ENCODE measurements at places on chromosomes 5 and 9.
A peak's percentile ranks its signal among the peaks of the same experiment; 100 is the strongest.

DNA sequence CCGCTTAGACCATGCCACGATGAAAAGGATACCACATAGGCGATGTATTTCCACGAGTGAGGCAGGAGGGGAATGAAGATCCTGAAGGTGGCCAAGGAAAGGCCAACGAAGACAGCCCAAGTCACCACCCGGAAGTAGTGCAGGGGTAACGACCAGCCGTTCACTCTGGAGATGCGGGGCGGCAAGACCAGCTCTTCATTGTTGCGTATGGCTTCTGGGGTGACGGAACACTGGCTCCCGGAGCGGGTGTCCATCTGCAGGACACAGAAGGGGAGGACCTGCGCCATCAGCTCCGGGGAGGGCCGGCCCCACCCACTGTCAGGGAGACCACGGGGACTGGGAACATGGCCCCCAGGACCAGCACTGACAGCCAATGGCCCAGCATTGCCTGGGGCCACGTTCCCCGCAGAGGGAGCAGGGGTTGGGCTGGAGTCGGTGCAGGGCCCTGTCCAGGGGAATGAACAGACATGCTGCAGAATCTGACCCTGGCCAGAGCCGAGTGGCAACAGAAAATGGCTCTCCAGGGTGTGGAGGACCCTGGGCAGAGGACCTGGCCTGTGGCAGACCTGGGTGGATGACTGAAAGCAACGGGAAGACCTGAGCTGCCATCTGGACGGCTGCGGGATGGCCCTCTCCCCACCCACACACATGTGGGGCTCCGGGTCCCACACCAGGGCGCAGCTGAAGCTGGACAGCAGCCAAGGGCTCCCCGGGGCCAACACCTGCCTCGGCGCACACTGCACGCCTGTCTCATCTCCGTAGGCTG, 17.7 kb downstream of the ZDHHC11B start:
- no peak for DNase-seq

- DNase-seq, result no peak
Observed at GRCh38 chr9:90825586-90825985, 24.0 kb downstream of the SYK start.

DNA sequence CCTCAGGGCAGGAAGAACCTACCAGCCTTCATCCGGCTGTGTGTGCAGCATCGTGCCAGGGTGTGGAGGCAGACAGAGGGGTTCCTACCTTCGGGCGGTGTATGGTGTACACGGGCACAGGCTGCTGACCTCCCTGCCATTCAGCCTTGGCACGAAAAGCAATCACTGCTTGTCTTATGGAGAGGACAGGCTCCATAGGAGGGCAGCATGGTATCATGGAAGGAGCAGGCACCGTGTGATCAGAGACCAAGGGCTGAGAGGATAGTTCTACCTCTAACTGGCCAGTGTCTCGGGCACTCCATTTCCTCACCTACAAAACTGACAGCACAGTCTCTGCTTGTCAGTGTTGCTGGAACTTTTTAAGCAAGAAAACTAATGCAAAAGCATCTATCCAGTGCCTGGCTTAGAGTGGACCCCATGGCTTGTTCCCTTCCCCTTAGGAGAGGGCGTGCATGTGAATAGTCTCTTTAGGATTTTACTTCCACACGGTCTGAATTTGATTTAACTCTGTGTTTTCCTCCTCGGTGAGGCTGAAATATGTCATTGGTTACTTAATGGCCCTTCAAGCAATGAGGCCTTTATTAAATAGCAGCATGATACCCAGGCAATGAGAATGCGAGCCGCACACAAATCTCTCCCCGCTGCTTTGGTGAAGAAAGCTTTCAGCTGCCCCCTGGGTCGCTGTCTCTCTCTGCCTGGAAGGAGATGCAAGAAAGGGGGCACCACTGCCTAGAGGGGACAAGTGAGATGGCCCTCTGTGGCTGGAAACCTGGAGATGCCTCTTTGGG, 22.2 kb downstream of the TTLL11 start:
- no peak for DNase-seq

- no peak for DNase-seq
Observed at GRCh38 chr5:13648822-13649221, 295.7 kb downstream of the DNAH5 start.

DNA sequence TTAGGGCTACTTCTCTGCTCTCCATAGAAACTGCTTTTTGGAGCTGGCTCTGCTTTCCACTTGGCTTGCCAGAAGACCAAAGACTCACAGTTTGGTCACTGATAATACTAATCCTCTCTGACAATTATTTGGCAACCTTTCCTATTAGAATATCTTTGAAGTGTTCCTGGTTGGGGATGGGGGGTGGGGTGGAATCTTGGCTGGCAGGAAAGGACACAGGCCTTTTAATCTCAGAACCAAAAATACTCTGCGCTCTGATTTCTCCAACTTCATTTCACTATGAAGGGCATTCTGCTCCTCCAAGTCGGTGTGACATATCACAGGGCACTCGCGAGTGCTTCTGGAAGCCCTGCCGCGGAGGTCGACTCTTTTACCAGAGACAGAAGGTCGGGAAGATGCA, 1329.0 kb upstream of the WWC1 start:
- no peak for DNase-seq

DNA sequence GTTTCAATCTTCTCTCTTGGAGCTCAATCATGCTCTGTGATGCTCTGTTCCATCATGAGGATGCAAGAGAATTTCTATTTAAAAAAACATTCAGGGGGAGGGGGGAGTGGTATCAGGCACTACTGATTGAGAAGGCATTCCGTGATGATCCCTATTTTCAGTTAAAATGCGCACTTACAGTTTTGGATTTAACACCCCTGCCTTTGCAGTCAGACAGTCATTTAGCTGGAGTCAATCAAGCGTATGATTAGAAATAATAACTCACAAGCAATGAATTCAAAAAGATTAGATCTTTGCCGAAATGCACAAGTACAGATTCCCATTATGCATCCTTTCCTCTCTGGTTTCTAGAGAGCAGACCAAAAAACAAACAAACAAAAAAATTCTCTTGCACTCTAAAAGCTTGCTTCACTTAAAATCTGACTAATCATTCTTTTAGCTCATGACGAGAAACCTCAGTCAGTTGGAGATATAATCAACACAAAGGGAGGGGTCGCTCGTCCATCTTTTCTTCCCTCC, 55.4 kb downstream of the EFNA5 start:
- DNase-seq, result no peak

DNA sequence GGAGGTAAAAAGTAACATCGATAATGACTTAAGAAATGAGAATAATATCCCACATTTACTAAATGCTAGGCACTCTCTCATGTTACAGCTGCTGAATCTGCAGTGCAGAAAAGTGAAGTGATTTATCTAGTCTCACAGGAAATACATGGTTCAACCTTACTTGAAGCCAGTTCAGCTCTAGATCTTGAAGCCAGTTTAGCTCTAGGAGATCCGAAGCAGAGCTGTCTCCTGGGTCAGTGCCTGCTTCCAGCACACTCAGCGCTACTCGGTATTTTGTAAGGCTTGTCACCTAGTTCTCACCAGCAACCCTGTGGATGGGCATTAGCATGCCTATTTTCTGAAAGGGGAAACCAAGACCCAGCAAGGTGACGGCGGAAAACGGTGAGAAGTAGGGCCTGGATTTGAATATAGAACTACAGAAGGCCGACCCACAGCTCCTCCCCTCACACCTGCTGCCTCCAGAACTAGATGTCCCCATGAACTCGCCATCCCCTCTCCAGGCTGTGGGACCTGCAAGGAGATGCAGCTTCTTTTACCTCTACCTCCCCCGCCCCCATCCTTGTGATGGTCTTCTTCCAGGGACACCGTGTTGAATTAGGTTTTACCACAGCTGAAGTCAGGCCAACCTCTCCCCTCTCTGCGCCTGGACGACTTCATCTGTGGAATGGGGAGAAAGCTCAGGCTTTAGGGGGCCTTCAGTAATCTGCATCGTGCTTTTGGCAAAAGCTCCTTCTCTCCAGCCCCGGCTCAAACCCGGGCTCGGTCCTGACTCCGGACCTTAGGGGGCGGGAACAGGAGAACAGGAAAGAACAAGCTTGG, 4.4 kb upstream of the MSX2 start:
- DNase-seq, result no peak

DNA sequence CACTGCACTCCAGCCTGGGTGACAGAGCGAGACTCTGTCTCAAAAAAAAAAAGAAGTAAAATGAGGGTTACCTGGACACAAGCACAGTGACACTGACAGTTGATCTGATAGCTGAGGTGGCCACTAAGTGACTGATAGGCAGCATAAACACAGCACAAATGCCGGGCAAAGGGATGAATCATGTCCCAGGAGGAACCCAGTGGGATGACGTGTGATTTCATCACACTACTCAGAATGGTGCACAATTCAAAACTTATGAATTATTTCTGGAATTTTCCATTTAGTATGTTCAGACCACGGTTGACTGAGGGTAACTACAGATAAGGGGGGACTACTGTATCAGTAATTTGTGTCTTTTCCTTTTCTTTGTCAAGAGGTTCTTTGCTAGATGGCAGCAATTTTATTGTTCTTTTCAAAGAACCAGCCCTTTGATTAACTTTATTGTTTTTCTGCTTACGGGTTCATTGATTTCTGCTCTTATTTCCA, 34.3 kb upstream of the RNF130 start:
- no peak for DNase-seq

DNA sequence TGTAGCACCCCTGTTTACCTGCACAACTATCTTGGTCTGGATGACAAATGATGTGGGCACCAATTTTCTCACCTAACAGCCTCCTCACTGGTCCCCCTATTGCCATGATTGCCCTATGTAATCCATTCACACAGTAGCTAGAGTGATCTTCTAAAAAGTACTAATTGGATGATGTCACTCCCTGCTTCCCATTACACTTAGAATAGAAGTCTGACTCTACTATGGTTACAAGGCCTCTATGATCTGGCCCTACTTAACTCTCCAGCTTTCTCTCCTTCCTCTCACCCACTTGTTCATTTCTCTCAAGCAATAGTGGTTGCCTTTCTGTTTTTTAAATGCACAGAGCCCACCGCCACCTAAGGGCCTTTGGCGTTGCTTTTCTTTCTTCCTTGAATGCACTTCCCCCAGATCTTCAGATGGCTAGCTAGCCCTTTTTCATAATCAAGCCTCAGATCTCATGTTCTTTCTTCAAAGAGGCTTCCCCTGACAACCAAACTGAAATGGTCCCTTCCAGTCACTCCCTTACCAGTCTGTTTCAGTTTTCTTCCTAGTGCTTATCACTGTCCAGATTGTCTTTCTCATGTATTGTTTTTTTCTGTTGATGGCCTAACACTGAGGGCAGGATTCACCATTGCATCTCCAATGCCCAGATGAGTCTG, 8.7 kb downstream of the IGIP start:
- DNase-seq, result no peak

DNA sequence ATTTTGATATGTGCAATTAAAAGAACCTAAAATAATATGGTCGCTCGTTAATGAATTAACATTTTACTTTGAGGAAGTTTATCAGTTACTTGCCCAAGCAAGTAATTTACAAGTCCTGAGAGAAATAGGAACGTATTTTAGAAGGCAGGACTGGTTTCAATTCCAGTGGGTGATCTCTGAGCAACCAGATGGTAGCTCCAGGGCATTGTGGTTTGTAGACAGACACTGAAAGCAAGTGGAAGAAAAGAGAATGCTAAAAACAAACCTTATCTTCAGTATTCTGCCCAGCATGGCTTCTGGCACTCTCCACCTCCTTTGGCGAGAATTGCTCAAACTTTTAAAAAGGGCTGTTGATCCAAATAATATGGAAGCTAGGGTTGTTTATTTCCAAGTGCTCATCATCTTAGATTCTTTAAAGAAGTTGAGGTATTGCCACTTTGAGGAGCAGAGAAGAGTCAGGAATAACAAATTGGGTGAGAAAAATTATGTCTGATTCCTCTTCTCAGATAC, 31.8 kb upstream of the ERAP2 start:
- no peak for DNase-seq

GRCh38 chr9:131503626-131504465, 1.1 kb downstream of the POMT1 start:
- peak; percentile 77 for DNase-seq

- DNase-seq, result no peak
Observed at GRCh38 chr9:19216466-19216865, 14.0 kb upstream of the DENND4C start.

DNA sequence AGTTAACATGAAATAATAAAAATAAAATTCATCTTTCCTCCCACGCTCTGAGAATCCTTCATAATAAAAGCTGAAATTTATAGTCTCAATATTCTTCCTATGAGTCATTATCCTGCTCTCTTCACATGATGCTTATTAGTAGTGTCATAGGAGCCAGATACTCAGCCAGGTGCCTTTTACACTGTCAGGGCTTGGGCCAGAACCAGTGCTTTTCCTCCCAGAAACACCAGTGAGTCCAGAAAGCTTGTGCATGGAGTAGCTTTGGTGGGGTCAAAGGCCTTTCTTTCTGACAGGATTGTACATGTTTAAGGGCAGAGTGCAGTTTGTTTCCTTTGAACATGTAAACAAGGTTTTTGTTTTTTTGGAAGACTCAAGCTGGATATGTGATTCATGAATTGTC, 6.8 kb downstream of the LSM11 start:
- DNase-seq, result no peak

DNA sequence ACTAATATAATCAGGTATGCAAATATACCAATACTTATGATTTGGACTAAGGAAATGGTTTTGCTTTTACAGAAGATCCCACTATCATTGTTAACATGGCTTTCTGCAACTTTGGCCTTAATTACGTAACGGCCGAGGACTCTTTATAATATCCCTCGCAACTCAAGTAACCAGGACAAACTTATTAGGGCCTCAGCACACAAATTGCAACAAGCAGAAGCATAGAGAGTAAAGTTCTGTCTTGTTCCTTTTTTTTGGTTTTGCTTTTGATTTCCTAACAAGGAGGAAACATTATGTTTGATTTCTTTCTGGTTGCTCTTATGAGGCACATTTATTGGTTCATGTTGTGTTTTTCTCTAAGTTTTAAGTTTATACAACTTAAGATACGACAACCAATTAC, 60.4 kb downstream of the RORB start:
- no peak for DNase-seq

- DNase-seq, result no peak
Observed at GRCh38 chr9:34518896-34519295, 3.9 kb downstream of the ENHO start.

- DNase-seq, result no peak
Observed at GRCh38 chr5:139633295-139634027, 14.7 kb upstream of the CXXC5 start.

DNA sequence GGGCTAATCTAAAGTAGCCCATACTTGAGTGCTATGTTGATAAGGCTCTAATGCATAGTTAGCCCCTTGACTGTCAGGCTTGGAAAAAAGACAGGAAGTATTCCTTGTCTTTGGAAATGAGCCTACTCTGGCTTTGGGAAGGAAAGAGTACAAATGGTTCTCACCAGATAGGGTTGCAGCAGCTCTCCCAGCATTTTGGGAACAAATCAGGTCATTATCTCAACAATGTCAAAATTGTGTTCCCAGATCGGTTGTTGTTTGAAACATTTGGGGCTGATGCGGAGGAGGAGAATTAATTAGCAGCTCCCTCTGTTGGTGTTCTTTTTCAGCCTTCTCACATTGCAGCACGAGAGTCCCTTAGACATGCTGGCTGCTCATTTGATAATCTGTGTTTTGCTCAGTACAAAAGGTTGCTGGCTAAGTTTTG, 294.7 kb upstream of the DMRT1 start:
- DNase-seq, result no peak
